ENCODE measurements at places on chromosomes 2 and 18.
A peak's percentile ranks its signal among the peaks of the same experiment; 100 is the strongest.

- no peak for DNase-seq
These were observed 83.3 kb upstream of the MSH6 start for GRCh38 chr2:47699533-47700215.

DNA sequence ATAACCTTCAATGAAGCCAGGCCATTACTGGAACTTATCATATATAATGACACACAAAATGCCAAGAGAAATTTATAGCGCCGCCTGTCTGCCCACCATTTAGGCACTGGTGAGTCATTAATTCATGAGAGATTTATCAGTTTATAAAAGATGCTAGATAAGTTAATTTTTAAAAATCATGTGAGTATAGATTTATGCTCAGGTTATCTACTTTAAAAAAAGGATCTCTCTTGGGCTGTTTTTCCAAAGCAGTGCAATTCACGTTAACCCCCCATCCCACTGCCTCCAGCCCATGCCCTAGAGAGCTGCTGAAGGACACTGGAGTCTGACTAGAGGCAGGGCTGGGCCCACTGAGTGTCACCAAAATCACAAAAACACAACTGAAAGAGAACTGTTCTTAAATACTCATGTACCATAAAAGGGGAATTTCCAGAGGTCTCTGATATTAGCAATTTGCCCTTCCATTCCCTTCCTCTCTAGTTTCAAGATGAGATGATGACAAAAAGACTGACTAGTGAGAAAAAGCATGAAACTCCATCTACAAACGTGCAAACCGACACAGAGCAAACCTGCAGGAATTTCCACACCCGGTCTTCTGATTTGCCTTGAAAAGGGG is 160.8 kb downstream of the BCL2 start:
- DNase-seq = no peak

DNA sequence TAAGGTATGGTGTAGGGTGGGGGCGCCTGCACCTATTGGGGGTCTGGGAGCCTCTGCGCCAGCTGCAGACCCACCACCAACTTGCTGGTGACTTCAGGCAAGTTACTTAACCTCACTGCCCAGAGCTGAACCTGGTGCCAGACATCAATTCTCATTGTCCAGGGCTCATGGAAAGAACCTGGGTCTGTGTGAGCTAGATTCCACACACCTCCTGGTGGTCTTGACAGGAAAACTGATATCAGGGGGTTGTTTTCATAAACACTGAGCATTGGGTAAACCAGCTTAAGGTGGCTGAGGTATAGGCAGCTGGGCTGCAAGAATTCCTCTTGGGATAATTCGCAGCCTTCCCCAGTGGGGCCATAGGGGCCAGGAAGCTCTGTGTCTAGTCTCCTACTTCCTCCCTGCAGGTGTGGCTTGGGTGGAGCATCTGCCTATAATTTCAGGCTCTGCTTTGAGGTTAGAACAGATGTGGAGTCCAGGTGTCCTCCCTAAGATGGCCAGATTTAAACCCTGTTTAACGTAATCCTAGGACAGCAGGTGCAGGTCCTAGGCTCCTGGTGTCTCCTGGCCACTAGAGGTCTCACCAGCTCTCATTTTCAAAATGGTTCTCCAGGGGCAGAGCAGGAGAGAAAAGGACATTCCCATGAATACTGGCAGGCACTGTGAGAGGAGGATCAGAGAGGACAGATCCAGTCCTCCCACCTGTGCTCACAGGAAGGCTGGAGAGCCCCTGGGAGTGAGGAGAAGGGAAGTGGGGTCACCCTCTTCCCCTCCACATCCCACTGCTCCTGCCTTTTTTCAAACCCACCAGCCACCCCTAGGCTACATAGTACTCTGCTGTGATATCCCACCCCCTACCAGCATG is 100.4 kb upstream of the SMAD2 start:
- no peak for DNase-seq

DNA sequence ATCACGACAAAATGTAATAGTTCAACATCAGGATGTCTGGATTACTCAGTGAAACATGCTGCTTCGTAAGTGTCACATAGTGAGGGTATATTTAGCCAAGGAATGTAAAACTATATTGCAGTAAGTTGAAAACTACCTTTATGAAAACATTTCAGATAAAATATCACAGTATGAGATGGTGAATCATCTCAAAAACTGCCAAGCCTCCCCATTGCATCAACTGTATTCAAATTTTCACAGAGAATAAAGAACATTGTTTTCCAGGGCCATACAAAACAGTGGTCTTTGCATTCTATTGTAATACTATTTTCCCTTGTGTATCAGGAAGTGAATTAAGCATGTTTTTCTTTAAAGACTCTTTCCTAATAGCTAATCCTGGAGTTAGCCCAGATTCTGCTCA is 47.6 kb upstream of the MSTN start:
- DNase-seq = no peak

DNA sequence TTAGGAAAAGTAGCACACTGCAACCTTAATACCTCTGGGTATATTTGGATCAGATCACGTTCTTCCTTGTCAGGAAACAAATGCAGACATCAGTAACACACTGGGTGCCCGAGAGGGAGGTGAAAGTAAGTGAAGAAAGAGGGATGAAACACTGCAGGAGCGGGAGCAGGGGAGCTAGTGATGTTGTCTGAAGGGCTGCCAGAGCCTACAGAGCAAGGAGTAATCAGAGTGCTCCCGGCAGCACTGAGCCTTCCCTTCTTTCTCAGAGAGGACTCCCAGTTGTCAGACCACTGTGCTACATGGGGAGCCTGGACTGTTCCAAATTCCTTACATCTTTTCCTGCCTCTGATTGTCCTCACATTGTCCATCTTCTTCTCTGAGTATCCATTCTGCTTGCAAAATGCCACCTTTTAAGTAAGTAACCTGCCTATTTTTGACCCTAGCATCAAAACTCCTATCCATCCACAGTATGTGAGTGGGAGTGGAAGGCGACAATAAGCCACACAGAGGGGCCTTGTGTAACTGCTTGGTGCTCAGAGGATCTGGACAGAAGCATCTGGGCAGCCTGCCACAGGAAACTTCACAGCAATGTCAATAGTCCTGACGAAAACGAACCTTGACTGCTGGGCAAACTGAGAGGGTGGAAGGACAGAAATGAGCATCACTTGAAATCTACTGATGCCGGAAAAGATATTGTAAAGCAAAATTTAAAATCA is 10.8 kb upstream of the NAB1 start:
- DNase-seq = no peak

DNA sequence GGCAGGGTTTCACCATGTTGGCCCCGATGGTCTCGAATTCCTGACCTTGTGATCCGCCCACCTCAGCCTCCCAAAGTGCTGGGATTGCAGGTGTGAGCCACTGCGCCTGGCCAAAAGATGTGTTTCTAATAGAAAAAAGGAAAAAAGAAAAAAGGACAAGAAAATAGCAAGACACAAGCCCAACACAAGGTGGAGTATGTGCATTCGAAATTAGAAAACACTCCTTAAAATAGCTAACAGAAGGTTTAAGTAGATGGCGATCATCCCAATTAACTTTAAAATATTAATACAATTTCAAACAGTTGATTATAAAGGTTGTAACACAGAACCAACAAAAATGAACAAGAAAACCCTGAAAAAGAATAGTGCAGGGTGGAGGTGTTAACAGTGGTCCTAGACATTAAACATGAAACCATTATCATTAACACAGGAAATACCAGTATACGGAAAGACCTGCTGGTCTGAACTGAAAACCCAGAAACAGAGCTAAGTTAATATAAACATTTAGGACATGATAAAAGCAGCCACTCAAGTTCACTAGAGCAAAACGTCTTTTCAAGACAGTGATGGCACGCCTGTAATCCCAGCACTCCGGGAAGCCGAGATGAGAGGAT is 57.9 kb downstream of the HDLBP start:
- DNase-seq = no peak

- DNase-seq = no peak
These were observed 193.2 kb upstream of the TPO start for GRCh38 chr2:1219901-1220573.

GRCh38 chr2:64945973-64946768 is 43.0 kb upstream of the SLC1A4 start:
- peak; percentile 69 for DNase-seq

GRCh38 chr2:134454931-134455330 is 201.1 kb downstream of the MGAT5 start:
- DNase-seq = no peak

DNA sequence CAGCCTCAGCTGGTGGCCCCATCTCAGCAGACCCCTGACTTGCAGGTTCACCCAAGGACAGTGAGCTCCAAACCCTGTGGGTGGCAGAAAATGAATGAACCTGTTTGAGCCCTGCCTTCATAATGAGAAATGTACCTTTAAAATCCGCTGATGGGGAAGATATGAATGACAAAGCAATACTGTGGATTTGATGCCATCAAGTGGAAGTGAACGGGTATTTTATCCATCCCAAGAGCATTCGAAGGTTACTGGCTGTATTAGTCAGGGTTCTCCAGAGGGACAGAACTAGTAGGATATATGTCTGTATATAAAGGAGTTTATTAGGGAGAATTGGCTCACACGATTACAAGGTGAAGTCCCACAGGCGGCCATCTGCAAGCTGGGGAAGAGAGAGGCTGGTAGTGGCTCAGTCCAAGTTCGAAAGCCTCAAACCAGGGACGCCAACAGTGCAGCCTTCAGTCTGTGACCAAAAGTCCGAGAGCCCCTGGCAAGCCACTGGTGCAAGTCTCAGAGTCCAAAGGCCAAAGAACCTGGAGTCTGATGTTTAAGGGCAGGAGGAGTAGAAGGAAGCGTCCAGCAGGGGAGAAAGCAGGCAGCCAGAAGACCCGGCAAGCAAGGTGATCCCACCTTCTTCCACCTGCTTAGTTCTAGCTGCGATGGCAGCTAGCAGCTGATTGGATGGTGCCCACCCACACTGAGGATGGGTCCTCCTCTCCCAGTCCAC is 32.1 kb downstream of the TOGARAM2 start:
- no peak for DNase-seq

DNA sequence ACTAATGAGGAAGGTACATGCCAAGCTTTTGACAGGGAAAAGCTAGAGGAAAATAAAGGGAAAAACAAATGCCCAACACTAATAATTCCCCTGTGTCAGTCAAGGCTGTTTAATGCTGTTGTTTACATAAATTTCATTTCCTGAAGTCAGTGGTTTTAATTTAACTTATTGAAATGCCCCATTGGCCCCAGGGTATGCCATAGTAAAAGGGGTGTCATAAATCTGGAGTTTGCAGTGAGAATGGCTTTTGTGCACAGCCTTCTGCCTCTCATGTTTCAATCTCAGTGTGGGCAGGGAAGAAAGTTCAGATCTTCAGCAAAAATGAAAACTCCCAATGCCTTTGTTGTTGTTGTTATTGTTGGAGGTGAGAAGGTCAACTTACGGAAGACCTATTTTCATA is 550.1 kb upstream of the DCC start:
- no peak for DNase-seq

- no peak for DNase-seq
These were observed 1476.3 kb downstream of the LRP1B start for GRCh38 chr2:140654565-140654964.

DNA sequence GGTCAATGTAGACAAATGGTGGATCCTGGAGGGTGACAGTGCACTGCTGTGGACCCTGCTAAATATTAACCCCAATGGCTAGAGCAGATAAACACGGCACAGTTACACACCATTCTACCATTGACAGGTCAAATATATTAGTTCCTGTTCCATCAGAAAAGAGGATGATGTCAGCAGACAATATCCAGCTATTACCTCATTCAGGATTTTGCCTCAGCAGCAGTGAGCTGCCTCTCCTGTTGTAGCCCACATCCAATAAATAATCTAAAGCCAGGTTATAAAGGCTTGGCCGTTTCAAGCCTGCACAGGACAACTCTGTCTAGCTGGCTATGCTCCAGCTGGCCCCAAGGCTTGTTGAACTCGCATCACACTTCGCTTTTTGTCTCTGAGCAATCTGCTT is 31.6 kb upstream of the NETO1 start:
- DNase-seq = no peak

DNA sequence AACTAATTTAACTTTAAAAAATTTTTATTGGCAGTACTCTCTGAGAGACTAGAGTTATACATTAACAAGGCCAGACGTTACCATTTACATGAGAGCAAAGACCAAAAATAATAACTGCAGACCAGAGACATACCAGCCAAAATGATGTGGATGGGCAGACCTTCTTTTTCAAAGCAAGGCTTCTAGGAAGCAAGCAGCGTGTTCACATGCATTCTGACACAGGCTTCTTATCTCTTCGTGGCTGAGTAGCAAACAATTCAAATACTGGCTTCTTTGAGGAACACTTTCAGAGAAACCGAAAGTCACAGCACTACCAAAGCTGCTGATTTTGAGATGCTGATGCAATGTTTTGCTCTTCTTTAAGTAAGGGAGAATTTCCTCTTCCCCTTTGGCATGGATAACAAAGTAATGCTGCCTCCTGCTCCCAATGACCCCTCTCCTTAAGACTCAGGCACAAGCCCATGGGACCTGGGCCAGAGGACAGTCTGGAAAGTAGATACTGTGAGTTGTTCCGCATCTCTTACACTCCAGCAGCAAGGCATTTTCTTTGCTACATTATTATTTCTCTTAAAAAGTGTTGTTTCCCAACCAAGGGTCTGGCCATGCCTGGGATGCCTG is 181.9 kb downstream of the MREG start:
- no peak for DNase-seq

GRCh38 chr18:47560723-47561715 is 309.6 kb upstream of the SKOR2 start:
- no peak for DNase-seq
